HFFc6 (cell line): ENCODE measurements at places on chromosomes 5 and 9.

GRCh38 chr9:38066197-38066913 lies 2.7 kb downstream of the SHB start:
- DNase-seq, result no peak

DNA sequence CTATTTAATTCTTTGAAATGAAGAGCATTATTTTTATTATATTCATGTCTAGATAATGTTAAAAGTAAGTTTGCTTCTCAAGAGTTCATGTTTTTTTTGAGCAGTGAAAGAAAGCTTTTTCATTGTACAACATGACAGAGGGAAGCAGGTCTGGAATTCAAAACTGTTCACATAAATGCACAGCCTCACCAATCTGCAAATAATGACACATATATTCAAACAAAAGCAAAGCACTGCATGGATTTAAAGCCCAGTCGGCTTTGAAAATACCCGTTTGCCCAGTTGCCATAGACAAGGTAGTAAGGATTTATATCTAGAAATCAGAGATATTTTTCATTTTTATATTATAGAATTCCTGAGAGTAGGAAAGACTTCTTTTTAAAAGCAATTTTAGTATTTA lies 201.8 kb downstream of the CD180 start:
- DNase-seq, result no peak

DNA sequence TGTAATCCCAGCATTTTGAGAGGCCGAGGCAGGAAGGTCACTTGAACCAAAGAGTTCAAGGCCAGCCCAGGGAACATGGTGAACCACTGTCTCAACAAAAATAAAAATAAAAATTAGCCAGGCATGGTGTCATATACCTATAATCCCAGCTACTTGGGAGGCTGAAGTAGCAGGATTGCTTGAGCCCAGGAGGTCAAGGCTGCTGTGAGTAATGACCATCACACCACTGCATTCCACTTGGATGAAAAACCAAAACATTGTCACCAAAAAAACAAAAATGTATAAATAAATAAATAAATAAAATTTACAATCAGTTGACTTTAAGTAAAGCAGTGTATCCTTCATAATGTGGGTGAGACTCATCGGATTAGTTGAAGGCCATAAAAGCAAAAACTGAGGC lies 541.4 kb downstream of the CSNK1G3 start:
- no peak for DNase-seq

- no peak for DNase-seq
Observed at GRCh38 chr5:174424219-174425053, 299.9 kb upstream of the MSX2 start.

DNA sequence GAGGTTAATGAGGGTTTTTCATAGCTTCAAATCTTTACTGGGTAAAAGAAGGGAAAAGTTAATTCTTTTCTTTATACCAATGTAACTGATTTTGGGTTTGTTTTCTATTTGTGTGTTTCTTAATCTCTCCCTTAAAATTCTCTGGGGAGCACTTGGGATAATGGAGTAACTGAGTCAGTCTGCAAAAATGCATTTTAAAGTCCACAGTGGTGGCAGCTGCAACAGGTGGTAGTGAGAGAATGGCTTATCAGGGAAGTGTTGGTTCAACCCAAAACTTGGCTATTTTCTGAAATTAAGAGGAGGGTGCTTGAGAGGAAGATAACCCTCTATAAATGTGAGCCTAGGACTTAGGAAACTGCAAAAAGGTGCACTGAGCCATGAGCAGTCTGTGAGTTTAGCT lies 39.9 kb upstream of the ASTN2 start:
- no peak for DNase-seq
